ENCODE measurements at places on chromosomes 11 and 22.

DNA sequence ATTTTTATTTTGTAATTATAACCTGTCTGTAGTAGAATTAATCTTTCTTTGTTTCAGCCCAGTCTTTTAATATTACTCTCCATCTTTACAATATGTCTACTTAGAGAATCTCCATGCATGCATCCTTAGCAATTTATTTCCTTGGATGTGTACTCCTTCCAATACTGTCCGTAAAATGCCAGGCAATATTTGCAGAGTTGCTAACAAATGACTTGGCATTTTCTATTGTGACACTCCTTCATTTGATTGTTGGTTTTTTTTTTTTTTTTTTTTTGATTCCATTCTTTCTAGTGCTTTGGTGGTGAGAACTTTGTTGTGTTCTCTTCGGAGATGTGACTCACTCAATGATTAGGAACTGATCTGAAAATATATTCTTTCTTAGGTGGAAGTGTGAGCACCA lies 220.3 kb downstream of the CNTN5 start:
- DNase-seq = no peak

DNA sequence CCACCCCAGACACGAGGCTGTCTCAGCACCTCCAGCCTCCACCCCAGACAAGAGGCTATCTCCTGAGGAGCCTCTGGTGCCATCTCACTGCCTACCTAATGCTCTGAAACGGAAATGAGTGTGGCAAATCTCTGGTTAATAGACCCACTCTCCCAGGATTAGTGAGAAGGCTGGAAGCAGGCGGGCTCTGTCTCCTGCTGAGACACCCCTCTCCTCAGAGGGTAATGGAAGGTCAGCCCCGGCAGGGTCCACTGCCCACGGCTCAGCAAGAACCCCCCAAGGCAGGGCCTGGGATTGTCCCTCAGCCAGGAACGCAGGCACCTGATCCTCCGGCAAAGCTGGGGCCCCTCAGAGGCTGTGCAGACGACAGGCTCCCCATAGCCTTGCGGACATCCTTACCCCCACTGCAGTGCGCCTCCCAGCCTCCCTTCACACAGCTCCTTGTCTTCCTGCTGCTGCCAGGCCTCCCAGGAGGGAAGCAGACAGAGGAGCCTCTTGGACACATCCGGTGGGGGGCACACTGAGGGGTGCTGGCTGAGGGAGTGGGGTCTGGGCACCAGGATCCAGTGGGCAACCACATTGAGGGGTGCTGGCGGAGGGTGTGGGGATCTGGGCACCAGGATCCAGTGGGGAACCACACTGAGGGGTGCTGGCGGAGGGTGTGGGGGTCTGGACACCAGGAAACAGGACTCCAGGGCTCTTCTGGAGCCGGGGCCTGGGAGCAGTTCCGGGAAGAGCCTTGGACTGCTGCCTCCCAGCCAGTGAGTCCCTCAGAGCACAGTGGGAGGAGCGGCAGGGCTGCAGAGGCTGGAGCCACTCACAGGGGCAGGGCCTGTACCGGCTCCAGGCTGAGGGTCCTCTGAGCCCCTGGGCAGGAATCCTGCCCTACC lies 13.1 kb downstream of the CHID1 start:
- no peak for DNase-seq

GRCh38 chr11:104573441-104573990 lies 324.7 kb downstream of the CASP12 start:
- DNase-seq = no peak

DNA sequence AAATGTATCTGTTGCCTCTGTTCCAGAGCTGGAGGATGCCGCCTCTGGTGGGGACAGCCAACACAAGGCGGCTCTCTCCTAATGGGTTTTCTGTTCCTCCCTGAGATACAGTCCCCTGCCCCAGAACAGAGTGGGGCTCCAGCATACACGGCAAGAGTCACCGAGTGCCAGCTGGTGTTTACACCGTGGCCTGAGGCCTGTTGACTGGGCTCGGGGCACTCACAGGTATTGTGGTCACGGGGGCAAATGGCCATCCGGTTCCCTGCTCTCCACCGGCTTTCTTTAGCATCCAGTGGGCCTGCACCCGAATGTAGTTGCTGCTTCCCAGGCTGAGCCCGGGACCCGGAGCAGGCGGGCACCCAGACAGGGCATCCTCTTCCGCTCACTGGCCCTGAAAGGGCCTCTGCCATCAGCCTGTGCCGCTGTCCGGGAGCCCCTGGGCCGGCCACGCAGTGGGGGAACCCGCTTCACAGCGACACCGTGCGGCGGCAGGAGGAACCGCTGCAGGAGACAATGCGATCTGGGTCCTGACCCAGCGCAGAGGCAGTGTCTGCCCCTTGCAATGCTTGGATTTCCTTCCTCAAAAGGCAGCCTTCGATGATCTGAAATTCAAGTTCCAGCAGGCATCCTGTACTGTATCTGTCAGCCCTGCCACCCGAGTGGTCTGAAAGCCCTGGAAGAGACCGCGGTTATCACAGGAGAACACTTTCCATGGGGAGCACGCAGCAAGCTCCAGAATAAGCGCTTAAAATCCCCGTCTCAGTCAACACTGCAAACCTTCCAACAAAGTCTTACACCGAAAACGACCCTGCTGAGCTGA lies 859 bp upstream of the KRTAP5-5 start:
- peak; percentile 5 for DNase-seq

DNA sequence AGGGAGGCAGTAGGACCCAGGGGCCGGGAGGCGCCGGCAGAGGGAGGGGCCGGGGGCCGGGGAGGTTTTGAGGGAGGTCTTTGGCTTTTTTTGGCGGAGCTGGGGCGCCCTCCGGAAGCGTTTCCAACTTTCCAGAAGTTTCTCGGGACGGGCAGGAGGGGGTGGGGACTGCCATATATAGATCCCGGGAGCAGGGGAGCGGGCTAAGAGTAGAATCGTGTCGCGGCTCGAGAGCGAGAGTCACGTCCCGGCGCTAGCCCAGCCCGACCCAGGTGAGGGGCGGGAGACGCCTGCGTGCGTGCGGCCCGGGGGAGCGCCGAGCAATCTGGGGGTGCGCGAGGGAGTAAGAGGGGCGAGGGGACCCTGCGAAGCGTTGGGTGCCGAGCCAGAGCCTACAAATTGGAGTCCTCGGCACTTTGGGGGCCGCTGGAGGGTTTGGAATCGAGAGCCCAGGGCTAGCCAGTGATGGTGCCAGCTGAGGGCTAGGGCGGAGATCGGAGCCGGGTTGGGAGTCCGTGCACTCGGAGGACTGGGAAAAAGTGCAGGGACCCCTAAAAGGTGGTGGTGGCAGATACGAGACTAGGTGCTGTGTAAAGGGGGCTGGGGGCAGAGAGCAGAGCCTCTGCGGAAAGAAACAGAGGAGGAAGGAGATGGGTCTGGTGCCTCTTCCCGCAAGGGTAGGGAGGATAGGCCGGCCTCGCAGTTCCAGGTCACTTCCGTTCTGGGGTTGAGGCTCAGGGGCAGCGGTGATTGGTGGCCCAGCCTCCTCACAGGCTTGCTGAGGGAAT lies at the start of gene SERPINH1:
Gene SERPINH1, plus strand, starts transcription at position 206 of the 788 bp plus-strand sequence. CDS start 4,097 bp downstream, outside the sequence.
- peak; percentile 66 for DNase-seq

- no peak for DNase-seq
These were observed 150.7 kb downstream of the BLID start for GRCh38 chr11:121965330-121965729.

- no peak for DNase-seq
These were observed 124.7 kb downstream of the CADM1 start for GRCh38 chr11:115379528-115379927.

GRCh38 chr11:125720781-125721180 lies 25.3 kb upstream of the PATE1 start:
- DNase-seq = no peak

DNA sequence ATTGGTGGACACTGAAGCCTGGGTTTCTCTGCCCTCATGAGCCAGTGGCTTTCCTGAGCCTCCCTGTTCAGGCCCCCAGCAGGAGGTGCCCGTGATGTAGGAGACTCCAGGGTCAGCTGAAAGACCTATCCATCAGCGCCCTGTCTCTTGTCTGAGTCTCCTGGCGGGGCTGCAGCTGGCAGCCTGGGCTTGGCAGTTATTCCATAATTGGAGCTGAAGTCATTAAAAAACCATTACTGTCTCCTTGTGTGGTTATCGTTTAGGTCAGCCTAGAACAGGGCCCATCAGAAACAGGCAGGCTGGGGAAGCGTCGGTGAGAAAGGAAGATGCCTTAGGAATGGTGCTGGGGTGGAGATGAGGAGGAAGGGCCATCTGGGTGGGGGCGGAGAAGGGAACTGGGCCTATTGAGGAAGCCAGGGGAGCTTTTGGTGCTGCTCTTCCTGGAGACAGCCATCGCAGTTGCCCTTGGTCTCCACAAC lies 5.0 kb downstream of the TUB start:
- DNase-seq = no peak

GRCh38 chr11:75946531-75947530 lies 131.8 kb downstream of the UVRAG start:
- DNase-seq = no peak

Measured in nucleus accumbens (tissue), 56 donors.